ENCODE measurements at places on chromosomes 7 and 10. TPM values are rescaled to one million over a fixed set of nuclear protein-coding genes. Genes with fewer than 3 reads are reported as not detected.

MALRD1 gene
- total RNA-seq = 0.56 TPM

DNA sequence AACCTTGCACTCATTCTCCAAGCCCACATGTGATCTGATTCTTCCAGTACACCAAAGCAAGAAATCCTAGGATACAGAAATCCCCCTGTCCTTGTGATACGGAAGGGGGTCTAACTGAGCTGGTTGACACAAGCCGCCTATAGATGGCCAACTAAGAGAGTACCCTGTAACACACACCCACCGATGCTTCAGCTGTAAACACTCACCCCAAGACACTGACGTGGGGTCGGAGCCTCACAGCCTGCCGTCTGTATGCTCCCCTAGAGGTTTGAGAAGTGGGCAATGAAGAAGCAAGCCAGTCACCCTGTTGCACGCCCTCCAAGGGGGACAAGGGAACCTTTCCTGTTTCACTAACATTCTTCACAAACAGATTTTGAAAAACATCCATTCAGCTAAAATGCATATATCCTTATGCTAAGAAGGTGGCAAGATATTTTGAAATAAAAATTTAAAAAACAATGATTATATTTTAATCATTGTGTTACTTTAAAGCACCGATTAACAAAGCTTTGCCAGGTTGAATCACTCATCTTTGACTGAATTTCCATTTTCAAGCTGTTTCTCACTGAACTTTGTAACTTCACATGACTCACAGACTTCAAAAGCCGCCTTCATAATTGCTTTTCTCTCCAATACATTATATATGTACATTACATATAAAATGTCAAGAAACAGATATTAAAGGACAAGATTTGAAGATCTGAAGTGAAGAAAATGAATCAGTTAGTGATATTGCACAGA lies 329.3 kb downstream of the ARL4A start:
- no peak overlapping the region for H3K4me3 ChIP-seq
- DNase-seq = no peak
- no peak overlapping the region for H3K27ac ChIP-seq

HABP2 gene
- not detected for total RNA-seq

DNA sequence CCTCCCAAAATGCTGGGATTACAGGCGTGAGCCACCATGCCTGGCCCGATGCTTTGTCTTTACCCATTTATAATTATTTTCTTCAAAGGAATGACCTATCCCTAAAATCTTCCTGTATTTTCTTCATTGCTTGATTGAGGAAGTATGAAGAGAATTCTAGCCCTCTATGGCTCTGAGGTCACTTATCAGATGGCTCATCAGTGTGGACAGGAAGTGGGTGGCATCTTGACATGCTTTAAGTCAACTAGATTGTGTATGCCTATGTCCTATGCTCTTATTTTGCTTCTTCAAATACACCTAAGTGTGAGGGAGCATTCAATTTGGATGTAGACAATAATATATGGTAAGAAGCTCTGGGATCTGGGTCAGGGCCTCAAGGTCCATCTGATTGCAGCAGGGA lies 1020.5 kb downstream of the LRMDA start:
- H3K27me3 ChIP-seq = peaks cover 7% of the 10 kb centered on the region
- H3K36me3 ChIP-seq = no peaks in the 10 kb centered on the region
- H3K4me1 ChIP-seq = no peaks in the 10 kb centered on the region
- no peak overlapping the region for H3K27ac ChIP-seq

PNLIP gene
- not detected for total RNA-seq

DNA sequence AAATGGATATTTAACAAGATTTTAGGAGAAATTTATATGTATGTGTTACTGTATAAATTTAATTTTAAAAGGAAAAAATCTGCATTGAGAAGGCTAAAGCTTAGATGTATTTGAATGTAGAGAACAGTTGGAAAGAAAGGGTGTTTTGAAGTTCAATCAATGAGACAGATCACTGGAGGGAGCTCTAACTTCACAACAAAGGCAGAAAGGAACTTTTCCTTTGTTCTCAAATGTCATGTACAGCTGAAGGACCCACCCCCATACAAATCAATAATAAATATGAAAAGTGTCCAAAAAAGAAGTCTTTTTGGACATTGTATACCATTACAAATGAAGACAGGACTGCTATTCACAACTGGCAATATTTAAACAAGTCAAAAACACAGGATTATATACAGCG lies 403.4 kb downstream of the DNAJB9 start:
- H3K4me3 ChIP-seq = no peak overlapping the region
- no peaks in the 10 kb centered on the region for H3K27me3 ChIP-seq
- H3K27ac ChIP-seq = no peak overlapping the region
- H3K4me1 ChIP-seq = no peaks in the 10 kb centered on the region
- no peaks in the 10 kb centered on the region for H3K36me3 ChIP-seq

GRCh38 chr10:59907537-59907917 lies 1.2 kb upstream of the CCDC6 start:
- H3K27ac ChIP-seq = peak overlapping the region; percentile 98
- no peaks in the 10 kb centered on the region for H3K27me3 ChIP-seq
- peaks cover 49% of the 10 kb centered on the region for H3K4me1 ChIP-seq

Measured in activated naive CD8-positive, alpha-beta T cell treated with anti-CD3 and anti-CD28 coated beads for 36 hours (primary cell).